Endothelial cell (in vitro differentiated cells): ENCODE measurements at places on chromosomes 11 and 22.

GRCh38 chr11:64153812-64154211 is 12.1 kb downstream of the MACROD1 start:
- no peak for DNase-seq

GRCh38 chr11:113567867-113568544 is 92.8 kb upstream of the DRD2 start:
- no peak for DNase-seq

DNA sequence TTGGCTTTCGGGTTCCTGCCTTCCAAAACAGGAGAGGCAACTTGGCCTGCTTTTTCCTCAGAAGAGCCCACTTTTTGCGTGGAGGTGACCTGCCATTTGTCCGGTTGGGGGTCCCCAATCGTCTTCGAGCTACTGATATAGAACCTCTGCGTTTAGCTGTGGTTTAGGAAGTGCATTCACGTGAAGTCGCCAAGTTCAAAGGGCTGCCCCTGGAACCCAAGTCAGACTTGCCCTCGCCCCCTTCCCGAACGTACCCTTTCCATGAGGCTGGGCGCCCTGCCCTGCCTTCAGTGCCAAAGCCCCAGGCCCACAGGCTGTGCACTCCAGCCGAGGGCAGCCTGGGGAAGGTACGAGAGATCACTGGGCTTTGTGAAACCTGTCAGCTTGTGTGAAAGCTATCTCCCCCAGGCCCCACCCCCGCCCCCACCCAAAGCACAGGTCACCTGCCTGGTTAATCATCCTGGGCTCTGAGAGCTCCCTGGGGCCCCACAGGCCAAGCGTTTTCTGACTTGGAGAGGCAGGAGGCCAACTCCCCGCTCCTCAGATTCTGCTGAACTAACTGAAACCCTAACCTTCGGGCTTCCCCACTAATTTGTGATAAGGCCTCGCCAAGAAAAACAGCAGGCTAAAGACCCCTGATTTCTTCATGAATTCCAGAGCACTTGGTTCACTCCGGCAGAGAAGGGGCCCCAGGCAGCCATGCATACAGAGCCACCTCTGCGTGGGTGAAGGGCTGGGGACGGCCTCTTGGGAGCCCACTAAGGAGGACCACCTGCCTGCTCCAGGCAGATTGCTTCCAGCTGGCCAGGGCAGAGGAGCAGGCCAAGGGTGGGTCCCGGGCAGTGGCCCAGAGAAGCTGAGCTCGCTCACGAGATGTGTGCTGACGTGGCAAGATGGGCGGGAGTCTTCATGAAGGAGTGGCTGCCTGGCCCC is 25.8 kb upstream of the KCNQ1OT1 start:
- DNase-seq: no peak

DNA sequence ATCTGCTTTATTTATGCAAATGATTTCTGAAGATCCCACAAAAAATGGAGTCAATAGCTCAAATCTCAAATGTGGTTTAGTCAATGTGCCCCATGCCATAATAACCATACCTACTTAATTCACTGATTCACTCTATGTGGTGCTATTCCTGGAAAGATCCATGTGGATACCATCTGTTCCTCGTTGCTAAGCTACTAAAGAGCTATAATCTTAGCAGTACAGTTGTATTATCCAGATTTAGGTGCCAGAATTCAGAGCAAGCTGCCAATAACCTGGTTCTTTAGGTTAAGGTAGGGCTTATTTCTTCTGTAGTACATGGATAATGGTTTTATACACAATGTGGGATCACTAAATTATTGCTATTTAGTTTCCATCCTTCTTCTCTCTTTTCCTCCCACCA is 974.7 kb upstream of the CCDC90B start:
- DNase-seq: no peak

- DNase-seq: no peak
Measured at GRCh38 chr11:57477507-57478189, 17.3 kb downstream of the RTN4RL2 start.

- DNase-seq: no peak
Measured at GRCh38 chr11:116343270-116343669, 429.5 kb downstream of the BUD13 start.

DNA sequence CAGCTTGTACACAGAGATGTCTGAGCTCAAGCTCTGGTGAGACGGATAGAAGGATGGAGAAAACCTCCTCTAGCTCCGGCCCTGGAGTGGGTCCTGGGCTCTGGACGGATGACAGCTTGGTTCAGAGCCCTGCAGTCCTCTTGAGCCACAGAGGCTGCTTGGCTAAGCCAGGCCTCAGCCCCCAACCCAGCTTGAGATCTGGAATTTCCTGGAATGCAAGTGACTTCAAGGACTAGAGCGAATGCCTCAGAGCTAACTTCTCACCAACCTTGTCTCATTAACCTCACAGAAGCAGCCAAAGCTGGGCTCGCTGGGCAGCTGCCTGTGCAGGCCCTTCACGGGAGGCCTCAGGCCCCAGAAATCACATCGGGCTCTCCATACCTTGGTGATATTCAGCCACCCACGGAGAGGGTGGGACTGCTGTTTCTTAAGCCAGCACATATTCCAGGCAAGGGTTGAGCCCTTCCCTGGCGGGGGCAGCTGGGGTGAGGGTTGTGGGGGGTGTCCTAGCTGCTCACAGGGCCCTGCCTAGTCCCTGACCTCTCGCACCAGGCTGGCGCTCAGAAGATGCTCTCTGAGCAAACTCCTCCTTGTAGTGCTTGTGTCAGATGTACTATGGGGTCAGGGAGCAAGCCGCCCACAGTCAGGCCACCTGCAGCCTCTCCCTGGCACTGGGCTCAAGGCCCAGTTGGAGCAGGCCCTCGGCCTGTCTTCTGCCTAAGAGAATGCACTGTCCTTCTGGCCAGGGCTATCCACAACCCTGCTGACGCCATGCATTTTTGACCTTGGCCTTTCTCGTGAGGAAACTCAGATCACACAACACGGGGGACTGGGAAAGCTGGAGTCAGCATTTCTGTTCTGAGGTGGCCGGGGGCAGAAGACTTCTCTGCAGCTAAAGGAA is 73.6 kb upstream of the TTLL12 start:
- DNase-seq: no peak

DNA sequence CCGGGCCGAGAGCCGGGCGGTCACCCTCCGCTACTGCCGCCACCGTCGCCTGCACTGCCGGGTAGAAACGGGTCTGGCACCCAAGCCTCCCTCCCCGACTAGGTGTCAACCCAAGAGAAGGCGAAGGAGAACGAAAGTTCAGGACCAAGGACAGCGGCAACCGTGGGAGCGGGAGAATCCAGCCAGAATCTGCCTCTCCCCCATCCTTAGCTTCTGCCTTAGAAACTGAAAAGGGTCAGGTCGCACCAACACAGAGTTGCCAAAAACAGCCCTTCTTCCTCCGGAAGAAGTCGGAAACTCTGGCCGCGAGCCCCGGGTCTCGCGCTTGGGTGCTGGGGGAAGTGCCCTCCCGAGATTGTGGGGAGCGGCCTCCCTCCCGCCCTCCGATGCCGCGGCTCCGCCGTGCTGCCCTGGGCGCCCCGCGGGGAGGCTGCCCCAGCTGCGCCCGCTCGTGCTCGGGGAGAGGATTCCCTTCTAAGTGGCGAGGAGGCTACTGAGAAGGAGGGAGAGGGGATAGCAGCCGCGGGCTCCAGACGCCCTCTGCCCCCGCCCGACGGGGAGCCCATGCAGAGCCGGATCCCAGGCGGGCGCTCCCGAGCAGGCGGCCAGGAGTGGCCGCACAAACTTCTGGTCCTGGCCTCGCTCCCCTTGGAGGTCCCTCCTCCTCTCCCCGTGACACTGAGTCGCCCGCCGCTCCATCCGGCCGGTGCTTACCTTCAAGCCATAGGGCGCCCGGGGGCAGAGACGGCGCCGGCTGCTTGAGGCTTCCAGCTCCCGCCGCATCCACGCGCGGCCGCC is 637 bp downstream of the DRD2 start:
- peak; percentile 93 for DNase-seq

- no peak for DNase-seq
Measured at GRCh38 chr11:5547982-5548381, 358 bp downstream of the OR52H1 start.

DNA sequence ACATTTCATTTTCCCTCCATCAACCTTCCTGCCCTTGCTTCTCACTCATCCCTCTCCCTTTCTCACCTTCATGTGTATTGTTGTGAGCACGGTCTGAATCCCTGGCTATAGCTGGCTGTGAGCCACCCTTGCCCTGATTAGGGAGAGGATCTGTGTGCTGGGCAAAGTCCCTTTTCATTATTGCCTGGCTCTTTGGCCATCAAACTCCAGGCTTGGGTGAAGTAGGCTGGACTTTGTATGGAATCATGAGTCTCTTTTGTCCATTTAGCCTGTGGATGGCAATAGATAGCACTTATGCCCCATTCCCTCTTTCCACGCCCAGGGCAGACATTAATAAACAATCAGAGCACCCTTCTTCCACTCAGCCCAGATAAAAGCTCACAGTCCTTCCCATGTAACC is 6.7 kb downstream of the MYO18B start:
- no peak for DNase-seq

DNA sequence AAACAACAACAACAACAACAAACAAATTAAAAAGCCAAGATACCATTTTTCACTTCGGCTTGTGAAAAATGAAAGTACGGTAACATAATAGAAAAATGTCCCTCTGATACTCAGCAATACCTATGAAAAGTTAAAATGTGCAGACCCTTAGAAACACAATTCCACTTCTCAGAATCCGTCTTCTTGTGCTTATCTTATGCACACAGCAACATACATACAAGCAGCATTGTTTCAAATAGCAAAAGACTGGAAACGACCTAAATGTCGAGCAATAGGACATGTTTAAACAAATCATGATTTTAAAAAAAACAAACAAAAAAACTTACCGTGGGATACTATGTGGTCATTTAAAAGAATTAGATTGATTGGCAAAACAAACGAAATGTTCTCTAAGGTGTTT is 26.5 kb downstream of the RBFOX2 start:
- DNase-seq: no peak
